ENCODE measurements at places on chromosomes 1 and 21. TPM values are rescaled to one million over a fixed set of nuclear protein-coding genes. Genes with fewer than 3 reads are reported as not detected.
A peak's percentile ranks its signal among the peaks of the same experiment; 100 is the strongest.

Gene WLS
- total RNA-seq, result 0.94 TPM

Gene FCGR2B
- total RNA-seq, result not detected

Gene C1orf185
- not detected for total RNA-seq

Gene BARHL2
- total RNA-seq, result not detected

Gene KDF1
- total RNA-seq, result 19.5 TPM

Gene RGS8
- total RNA-seq, result 0.07 TPM

Gene SUCO
- total RNA-seq, result 37.7 TPM

Gene ABCB10
- total RNA-seq, result 14.5 TPM

Gene PGBD5
- total RNA-seq, result 19.0 TPM

Gene MINDY1
- 6.4 TPM for total RNA-seq

Gene STXBP3
- total RNA-seq, result 29.4 TPM

GRCh38 chr1:168656485-168656884 lies 72.5 kb downstream of the DPT start:
- DNase-seq, result no peak

GRCh38 chr1:43349594-43350306 lies 9.0 kb upstream of the CDC20 start:
- no peak for DNase-seq

DNA sequence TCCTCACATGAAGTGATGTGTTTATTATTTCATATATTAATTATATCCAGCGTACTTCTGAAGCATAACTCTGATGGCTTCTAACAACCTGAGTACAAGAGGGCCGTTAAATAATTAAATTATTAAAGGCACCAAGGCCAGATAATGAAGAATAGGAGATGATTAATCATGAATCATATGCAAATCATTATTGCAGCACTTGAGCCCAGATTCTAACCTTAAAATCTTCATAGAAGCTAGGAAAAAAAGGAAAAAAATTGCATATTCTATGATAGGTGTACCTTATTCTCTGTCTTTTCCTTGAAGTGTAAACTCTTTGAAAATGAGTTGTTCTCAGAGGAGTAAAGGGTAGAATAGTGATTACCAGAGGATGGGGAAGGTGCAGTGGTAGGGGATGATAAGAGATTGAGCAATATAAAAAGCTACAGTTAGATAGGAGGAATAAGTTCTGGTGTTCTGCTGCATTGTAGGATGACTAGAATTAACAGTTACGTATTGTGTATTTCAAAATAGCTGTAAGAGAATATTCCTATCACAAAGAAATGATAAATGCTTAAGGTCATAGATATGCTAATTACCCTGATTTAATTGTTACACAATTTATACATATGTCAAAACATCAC lies 51.1 kb downstream of the SWT1 start:
- DNase-seq, result no peak

DNA sequence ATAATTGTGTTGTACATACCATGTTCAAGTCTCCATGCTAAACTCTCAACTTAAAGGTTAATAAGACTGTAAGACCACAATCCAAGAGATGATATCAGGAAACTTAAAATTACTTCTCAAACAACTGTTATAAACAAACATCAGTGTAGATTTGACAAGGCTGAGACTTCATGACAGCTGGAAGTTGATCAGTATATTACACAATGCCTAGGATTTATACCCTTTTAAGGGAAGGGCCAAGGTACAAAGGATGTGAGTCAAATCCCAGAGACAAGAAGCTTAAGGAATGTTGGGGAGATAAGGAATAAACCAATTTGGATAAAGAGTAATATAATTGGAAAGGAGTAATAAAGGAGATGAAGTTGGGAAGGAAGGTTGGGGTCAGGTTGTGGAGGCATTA lies 98.8 kb downstream of the LBR start:
- DNase-seq, result no peak

GRCh38 chr1:160255781-160256300 lies 6.5 kb downstream of the DCAF8 start:
- DNase-seq, result no peak

DNA sequence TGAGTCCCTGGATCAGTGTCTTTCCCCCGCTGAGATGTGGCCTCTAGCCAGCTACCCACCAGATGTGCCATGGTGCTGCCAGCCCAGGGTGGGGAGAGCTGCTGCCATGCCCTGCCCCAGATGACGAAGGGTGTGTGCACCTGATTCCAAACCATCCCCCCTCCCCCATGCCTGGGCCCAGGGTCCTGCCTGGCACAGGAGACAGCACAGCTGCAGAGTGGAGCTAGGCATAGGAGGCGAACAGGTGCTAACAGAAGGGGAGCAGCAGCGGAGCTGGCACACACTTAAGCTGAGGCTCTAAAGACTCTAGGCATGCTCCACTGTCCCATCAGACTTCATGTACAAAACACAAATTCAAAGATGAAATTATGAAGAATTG lies 9.0 kb upstream of the LDLRAP1 start:
- no peak for DNase-seq

DNA sequence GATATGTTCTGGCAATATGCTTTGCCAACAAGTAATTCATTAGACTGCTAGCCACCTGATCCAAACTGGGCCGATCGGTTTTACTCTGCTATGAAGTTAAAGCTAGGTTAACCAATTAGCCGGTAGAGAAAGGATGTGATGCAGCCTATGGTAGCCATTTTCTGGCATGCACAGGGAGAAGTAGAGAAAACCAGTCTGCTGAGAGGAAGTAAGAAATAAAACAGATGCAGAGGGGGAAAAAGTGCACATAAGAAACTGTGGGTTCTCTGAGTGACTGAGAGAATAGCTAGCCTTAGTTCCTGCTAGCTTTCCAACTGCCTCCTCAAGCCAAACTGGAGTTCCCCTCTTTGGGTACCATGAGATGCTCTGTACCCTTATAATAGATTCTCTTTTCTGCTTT lies 52.8 kb downstream of the ARID4B start:
- DNase-seq, result no peak

- DNase-seq, result no peak
These were observed 781 bp downstream of the PROX1 start for GRCh38 chr1:213988507-213989001.

GRCh38 chr1:157201767-157202166 lies 63.6 kb upstream of the ETV3 start:
- DNase-seq, result no peak

DNA sequence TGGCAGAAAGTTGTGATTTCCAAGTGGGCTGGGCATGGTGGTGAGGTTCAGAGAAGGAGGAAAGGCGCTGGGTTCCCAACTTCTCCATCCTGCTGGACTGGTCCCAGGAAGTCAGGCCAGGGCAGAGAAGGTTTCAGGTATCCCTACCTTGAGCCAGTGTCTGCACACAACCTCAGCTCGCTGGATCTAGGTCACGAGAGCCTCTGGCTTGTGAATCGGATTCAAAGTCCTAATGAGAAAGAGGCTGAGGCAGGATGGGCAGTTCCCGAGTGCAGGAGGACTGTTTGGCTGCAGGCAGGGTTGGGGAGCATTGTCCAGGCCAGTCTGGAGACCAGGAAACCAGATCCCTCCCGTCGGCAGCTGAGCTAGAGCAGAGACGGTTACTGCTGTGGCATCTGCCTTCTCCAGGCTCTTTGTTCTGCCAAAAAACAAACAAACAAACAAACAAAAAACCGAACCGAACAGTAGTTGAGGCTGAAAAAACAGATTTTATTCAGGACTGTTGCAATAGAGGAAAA lies 19.5 kb upstream of the IGSF21 start:
- no peak for DNase-seq

DNA sequence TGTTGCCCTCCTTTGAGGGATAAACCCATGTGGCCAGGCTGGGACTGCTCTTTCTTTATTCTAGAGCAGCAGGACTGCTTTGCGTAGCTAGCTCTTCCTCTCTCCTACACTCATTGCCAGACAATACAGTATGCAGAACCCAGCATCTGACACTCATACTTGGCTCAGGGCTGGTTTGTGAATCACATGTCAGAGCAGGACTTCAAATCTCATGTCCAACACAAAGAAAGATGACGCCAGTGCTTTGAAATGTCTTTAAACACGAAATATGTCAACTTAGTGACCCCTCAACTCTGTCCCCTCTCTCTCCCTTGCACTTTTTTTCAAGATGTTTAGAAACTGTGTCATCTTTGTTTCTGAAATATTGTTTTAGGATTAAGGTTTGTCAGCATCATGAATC lies 135.0 kb downstream of the TGFB2 start:
- no peak for DNase-seq

- peak; percentile 88 for DNase-seq
These were observed 1.9 kb upstream of the DHRS3 start for GRCh38 chr1:12619792-12620487.

- no peak for DNase-seq
These were observed 97.9 kb downstream of the RPS6KC1 start for GRCh38 chr1:213148905-213149304.

- DNase-seq, result no peak
These were observed 307.4 kb downstream of the KIF26B start for GRCh38 chr1:245462161-245462560.

GRCh38 chr1:181189691-181190363 lies 101.3 kb downstream of the IER5 start:
- DNase-seq, result peak; percentile 88

GRCh38 chr1:198701766-198702539 lies 63.1 kb downstream of the PTPRC start:
- peak; percentile 51 for DNase-seq

DNA sequence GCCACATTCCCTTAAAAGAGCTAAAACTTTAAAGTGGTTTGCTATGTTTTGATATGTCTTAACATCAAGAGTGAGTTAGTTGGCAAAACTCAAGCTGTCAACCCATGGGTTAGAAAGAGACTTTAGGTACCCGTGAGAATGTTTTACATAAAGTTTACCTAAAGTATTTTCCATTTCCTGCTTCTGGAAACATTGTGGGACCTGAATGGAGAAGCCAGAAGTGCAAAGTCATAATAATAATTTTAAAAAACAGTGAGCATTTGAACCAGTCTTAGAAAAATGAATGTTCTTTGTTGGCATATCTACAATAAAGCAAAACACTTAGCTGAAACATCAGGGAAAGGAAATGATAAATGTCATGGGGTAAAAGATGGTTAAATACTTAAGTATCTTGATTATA lies 34.8 kb downstream of the LRRC8C start:
- no peak for DNase-seq

GRCh38 chr1:107683683-107684082 lies 281.3 kb downstream of the VAV3 start:
- DNase-seq, result no peak

GRCh38 chr1:196856053-196856452 lies 31.8 kb upstream of the CFHR4 start:
- no peak for DNase-seq

All from H9 (cell line).